ENCODE measurements at places on chromosomes 3 and 15.

DNA sequence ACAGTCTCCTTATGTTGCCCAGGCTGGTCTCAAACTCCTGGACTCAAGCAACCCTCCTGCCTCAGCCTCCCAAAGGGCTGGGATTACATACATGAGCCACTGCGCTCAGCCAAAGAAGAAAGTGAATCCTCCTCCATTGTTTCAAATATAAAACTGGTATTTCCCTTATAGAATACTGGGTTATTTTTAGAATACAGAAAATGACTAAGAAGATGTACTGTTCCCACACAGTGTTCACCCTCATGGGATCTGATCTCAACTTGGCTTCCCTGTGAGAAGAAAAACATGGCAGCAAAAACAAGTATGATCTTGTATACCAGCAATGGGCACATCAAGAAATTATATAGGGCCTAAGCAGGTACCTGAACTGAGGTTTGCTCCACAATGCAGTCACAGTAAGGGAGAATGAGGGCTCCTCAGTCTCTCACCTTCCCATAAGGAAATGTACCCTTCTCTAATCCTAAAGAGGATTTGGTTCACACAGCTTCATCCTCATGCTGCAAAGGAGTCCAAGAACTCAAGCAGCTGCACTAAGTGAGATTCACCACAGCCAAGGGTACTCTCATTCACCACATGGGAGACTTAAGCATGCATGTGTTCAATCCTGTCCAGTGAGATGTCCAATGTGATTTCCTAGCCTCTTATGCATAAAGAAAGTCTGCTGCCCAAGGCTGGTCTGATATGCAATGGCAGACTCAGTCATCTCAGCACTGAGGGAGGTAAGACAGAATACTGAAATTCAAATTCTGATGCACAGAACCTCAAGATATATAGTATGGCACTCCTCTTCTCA, 25.8 kb downstream of the USP4 start:
- DNase-seq, result no peak

DNA sequence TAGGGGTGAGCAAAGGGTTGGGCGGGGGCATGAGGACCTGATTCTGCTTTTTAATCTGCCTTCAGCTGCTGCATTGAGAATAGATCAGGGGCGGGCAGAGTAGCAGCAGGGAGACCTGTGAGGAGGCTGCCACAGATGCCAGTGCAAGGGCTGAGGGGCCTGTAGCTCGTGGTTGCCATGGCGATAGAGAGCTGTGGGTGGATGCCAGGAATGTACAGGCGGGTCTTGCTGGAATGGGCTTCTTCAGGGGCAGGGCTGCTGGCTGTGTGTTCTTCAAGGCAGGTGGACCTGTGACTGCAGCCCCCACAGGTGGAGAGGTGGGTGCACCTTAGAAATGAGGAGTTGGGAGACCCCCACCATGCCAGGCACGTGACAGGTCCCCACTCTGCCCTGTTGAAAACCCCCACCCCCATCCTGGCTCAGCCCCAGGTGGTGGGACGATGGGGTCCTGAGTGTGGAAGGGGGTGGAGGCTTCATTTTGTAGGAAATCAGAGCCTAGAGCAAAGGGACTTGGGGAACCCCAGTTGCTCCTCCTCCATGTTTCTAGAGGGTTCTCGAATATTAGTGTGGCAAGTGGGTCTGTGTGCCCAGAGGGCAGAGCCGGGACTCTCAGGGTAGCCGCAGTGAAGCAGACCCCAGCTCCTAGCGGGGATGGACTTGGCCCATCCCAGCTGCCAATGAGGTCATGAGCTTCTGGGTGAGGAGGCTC, 38.3 kb downstream of the SLC6A6 start:
- no peak for DNase-seq

DNA sequence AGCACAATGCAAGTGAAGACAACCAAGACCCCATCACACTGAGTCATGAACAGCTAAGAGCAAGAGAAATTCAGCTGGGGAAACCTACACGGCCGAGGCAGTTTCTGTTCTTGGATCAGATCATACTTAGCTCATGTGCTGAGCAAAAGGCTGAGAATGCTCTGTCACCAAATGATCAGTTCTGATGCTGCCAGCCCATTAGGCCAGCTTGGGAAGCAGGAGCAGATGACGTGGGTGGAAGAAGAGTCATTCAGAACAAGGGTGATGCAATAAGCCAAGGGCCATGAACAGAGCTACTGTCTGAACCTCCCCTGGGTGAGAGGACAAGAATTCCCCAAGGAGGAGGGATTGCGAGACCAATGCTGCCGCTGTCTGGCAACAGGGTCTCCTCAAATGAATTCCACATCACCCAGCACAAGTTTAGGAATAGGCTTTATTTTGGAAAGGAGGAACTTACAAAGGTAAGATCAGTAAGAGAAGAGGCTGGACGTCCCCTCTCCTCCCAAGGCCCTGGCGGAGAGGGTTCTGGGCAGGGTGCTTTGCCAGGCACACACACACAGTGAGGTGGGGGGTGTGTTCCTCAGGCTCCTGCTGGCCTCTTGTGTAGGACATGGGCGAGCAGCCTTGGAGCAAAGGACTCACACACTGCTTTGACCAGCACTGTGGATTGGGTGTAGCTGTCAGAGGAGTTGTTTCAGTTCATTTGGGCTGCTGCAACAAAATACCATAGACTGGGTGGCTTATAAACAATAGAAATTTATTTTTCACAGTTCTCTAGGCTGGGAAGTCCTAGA, 65.6 kb upstream of the CTXND1 start:
- DNase-seq, result no peak

- DNase-seq, result peak; percentile 8
Observed at GRCh38 chr3:153829606-153830170, 291.5 kb upstream of the ARHGEF26 start.

DNA sequence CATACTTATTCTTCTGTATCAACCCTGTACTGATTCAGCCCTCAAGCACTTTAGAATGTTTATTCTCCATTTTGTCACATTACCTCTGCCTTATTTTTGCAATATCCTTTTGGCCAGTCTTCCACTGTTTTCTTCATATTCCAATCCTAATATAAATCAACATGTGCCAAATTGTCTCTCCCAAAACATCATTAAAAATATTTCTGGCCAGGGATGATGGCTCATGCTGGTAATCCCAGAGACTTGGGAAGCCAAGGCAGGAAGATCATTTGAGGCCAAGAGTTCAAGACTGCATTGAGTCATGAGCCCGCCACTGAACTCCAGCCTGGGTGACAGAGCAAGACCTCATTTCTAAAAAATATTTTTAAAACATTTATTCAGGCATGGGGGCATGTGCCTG, 641.4 kb upstream of the CBLB start:
- no peak for DNase-seq

- no peak for DNase-seq
Observed at GRCh38 chr15:75446151-75446550, 5.3 kb downstream of the SIN3A start.

GRCh38 chr15:74982183-74982582, 13.2 kb upstream of the SCAMP5 start:
- no peak for DNase-seq

DNA sequence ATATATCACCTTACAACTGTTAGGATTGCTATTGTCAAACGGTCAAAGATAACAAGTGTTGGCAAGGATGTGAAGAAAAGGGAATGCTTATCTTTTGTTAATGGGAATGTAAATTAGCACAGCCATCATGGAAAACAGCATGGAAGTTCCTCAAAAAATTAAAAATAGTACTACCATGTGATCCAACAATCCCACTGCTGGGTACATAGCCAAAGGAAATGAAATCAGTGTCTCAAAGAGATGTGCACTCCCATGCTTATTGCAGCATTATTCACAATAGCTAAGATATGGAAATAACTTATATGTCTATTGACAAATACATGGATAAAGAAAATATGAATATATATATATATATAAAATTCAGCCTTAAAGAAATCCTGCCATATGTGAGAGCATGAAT, 274.6 kb downstream of the EDEM1 start:
- no peak for DNase-seq

GRCh38 chr15:55255714-55256113, 33.9 kb downstream of the RAB27A start:
- peak; percentile 47 for DNase-seq

GRCh38 chr15:81239190-81239589, 42.5 kb downstream of the IL16 start:
- DNase-seq, result no peak

- no peak for DNase-seq
Observed at GRCh38 chr3:126124148-126124868, 40.4 kb upstream of the SLC41A3 start.

- DNase-seq, result no peak
Observed at GRCh38 chr15:72965671-72966070, 86.6 kb upstream of the NEO1 start.

DNA sequence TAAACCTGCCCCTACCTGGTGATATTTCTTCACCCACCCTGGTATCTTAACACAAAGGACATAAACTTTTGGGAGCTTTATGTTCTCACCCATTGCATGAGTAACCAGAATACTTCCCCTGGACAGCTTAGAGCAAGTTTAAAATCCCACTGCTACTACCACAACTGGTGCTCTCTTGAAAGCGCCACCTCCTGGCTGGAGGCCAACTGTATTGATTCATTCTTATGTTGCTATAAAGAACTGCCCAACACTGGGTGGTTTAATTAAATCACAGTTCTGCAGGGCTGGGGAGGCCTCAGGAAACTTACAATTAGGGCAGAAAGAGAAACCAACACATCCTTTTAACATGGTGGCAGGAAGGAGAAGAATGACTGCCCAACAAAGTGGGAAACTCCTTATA, 592.4 kb downstream of the EPHA3 start:
- DNase-seq, result no peak

- no peak for DNase-seq
Observed at GRCh38 chr3:42891042-42891441, 14.9 kb upstream of the ZNF662 start.

GRCh38 chr3:182393151-182393550, 400.2 kb upstream of the ATP11B start:
- no peak for DNase-seq

GRCh38 chr15:71790081-71790480, 20.3 kb upstream of the NR2E3 start:
- no peak for DNase-seq

- peak; percentile 60 for DNase-seq
Observed at GRCh38 chr3:159260049-159260662, 458.3 kb downstream of the MFSD1 start.

DNA sequence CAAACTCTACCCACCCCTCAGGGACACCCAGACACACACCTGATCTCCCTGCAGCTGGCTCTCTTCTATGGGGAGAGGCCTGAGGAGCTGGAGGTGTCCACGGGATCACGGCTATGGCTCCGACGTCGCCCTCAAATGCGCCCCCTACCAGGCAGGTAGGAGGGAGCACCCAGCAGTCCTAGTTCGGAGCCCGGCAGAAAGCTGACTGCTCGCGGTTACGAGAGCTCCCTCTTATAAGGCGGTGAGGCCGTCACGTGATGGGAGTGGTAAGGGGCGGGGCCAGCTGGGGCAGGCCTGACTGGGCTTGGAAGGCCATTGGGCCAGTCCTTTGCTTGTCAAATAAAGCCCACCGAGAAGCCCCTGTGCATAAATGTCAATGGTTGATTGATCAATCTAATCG, at the start of gene PRR20G:
Gene PRR20G (minus strand): TSS at position 207 of the 400 bp plus-strand sequence. CDS start 681 bp downstream, outside the sequence.
- no peak for DNase-seq

DNA sequence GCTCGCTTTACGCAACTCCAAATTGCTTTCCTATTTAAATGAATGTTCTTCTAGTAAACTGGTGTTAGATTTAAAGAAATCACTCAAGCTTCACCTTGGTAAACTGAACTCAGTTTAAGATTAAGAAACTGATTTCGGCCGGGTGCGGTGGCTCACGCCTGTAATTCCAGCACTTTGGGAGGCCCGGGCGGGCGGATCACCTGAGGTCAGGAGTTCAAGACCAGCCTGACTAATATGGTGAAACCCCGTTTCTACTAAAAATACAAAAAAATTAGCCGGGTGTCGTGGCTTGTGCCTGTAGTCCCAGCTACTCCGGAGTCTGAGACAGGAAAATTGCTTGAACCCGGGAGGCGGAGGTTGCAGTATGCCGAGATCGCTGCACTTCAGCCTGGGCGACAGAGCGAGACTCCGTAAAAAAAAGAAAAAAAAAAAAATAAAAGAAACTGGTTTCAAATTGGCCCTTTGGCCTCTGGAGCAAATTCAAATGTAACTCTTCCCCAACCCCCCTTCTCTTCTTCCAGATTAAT, 1.7 kb downstream of the SKIL start:
- no peak for DNase-seq

- DNase-seq, result no peak
Observed at GRCh38 chr3:154168998-154169795, 48.0 kb downstream of the ARHGEF26 start.

GRCh38 chr15:88647351-88648105, 8.7 kb downstream of the ISG20 start:
- no peak for DNase-seq

All from Kasumi-1 (cell line).